ENCODE measurements at places on chromosomes 12 and 14.

- peak; percentile 33 for DNase-seq
Measured at GRCh38 chr12:22285846-22286245, 48.7 kb downstream of the ST8SIA1 start.

- DNase-seq: no peak
Measured at GRCh38 chr14:100649173-100649519, 61.9 kb upstream of the BEGAIN start.

GRCh38 chr12:123083661-123084571 is 67.0 kb downstream of the PITPNM2 start:
- DNase-seq: no peak

DNA sequence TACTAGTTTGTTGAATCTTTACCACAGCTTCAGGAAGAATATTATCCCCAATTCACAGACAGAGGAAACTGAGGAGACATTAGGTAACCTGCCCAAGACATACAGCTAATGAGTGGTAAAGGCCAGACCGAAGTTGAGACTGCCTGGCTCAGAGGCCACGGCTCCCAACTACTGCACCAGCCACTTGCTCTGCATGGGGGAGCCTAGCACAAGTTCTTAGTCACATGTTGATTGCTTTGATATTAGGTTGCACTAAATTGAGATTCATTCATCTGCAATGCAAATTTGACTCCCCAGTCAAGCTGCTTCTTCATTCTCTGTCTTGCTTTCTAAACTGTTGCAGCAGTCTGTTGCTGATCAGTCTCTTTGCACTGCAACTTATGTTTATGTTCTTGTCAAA is 25.9 kb upstream of the POLR3B start:
- DNase-seq: no peak

- DNase-seq: peak; percentile 14
Measured at GRCh38 chr12:87870493-87871460, 158.4 kb downstream of the C12orf50 start.

DNA sequence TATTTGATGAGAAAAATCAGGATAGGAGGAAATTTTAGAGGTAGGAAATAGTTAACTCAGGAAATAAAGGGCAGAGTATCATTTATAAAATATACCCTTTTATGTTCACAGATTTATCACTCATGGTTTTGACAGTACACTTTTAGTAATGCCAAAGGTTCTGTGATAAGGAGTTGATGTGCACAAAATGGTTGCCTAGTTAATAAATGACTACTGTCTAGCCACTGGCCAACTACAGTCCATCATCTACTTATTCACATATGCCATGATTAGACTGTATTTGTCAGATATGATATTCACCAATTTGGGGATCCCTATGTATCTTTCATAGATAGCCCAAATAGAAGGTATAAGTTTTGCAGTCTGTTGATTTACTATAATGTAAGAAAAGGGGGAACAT is 19.2 kb upstream of the GXYLT1 start:
- DNase-seq: peak; percentile 49

- peak; percentile 42 for DNase-seq
Measured at GRCh38 chr12:90978117-90978770, 23.3 kb upstream of the CCER1 start.

- DNase-seq: no peak
Measured at GRCh38 chr12:29883525-29883924, 99.8 kb upstream of the TMTC1 start.
